Ammon's horn (tissue), 1 donor: ENCODE measurements at places on chromosomes 5 and 9.

DNA sequence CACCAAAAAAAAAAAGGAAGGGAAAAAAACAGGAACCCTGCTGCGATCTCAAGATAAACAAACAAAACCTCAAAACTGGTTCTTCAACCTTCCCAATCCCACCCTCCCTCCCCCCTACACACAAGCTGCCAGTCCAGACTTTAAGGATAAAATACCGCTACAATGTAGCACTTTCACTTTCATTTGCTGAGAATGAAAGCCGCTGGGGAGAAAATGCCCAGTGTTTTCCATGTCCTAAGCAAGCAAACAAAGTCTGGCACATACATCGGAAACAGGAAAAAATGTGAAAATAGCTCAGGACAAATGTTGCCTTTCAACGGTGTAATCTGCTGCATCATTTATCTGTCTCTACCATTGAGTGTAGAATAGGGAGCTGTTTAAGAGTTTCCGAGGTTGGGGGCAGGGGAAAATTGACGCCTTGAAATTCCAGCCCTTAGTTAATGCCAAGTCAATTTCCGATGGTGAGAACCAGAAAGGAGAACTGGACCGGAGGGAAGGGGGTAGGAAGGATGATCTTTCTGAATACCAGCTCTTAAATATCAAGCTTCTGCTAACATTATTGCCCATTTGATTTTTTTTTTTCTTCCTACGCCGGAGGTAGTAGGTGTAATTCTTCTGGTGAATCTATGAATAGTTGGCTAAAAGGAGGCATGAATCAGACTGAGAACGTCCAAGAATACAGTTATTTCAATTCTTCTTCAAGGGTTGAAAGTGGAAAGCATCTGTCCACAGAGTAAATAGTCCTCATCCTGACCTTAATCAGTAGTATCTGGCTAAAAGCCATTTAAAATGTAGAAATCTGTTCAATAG lies 1.2 kb upstream of the ADAMTS6 start:
- peak; percentile 16 for DNase-seq

GRCh38 chr9:71270554-71270953 lies 149.1 kb upstream of the TRPM3 start:
- DNase-seq: no peak

- peak; percentile 88 for DNase-seq
These were observed 32.9 kb upstream of the STXBP1 start for GRCh38 chr9:127578952-127579853.

- DNase-seq: peak; percentile 81
These were observed 62.8 kb downstream of the PFDN1 start for GRCh38 chr5:140239939-140240700.

DNA sequence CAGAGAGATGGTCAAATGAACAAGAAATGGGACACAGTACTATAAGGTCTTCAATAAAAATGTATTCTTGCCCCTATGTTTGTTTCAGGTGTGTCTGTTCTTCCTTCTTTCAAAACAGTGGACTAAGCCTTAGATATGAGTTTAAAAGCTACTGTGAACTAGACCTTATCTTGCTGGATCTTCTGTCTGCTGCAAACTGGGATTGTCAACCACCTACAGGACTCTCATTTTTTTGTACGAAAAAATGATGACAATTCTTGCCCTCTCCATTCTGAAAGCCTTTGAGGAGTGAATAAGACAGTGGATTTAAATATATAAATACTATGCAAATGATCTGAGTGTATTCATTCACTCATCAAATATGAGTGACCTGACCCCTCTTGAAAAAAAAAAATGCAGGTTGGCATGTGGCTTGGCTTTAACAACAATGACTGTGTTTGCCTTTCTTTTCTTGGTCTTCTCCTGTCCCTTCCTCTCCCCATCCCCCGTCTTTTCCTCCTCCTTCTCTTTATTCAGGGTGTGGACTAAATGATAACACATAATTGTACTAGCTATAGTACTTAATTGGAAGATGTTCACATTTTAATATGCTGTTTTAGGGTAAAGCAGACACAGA lies 235.5 kb upstream of the TRIM32 start:
- DNase-seq: no peak

DNA sequence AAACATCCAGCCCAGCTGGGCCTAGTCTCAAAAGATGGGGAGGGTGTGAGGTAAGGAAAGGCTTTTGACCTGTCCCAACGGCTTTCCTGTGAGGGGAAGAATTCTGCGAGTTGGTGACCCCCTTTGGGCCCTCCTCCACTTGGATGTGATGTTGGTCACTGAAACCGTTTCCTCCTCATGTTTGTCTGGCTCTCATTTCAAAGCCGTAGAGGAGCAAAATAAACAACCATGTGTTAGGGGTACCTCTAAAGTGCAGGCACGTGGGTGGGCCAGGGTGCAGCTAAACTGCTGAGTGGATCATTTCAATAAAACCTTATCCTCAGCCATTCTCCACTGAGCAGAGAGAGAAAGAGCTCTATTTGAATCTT lies 84.3 kb upstream of the MELK start:
- no peak for DNase-seq

- DNase-seq: no peak
These were observed 30.3 kb upstream of the IL17B start for GRCh38 chr5:149409268-149409948.

DNA sequence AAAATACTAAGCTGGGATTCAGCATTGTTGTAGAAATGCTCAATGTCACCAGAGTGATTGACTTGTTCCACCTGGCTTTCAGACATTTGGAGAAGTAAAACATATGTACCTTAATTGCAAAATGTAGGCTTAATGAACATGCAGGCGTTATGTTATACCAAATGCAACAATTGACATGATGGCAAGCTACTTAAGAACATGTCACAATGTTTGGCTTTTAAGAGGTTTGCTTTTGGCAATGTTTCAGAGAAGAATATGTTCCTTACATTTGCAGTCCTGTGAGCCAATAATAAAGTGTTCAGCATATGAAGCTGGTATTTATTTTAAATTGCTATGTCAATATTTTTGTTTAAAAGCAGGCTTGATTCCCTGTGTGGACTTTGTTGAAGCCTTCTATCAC lies 111.7 kb upstream of the NUDT12 start:
- DNase-seq: no peak

DNA sequence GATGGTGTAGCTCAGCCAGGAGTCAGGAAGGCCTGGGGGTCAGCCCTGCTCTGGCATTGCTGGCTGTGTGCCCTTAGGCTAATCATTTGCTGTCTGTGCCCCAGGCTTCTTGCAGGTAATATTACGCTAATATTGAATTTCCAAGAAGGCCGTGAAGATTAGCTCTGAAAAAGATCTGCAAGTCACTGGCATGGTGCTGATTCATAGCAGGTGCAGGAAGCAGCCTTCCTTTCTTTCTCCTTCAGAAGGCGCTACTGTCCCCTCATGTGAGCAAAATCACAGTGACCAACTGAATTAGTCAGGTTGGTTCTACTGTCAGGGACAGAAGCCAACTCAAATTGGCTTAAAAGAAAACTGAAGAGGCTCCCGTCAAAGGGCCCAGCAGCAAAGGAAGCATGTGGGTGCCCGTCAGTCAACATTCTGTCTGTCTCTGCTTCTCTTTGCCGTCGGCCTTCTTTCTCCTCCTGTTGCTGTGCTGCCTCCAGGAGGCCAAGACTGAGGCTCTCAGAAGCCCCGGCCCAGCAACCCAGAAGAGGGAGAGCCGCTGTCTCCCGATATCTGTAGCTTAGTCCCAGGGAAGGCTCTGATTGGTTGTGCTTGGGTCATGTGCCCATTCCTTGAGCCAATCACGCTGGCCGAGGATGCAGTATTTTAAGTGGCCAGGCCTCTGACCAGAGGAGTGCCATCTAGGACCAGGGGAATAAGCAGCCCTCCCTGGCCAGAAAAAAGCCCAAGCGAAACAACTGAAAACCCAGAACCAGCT lies 67.8 kb upstream of the NEURL1B start:
- no peak for DNase-seq

- DNase-seq: no peak
These were observed 75.3 kb upstream of the IL12B start for GRCh38 chr5:159405611-159406031.

- DNase-seq: no peak
These were observed 173.1 kb downstream of the KDM4C start for GRCh38 chr9:6930827-6931226.

DNA sequence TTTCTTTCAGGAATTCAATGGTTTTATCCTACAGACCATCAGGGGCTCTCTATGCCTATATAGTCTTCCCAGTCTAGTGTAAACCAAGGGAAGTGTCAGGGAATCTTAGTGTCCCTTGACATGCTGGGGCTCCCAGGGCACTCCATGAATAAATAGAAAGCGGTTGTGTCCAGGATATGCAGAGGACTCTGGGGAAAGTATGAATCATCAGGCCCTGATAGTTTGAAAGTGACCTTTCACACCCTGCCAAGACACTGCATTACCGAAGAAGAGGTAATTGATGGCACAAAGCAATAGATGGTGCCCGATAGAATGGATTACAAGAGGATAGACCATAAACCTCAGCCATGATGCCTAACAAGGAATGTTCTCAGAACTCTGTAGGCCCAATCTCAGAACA lies 163.3 kb upstream of the DAPK1 start:
- DNase-seq: no peak

DNA sequence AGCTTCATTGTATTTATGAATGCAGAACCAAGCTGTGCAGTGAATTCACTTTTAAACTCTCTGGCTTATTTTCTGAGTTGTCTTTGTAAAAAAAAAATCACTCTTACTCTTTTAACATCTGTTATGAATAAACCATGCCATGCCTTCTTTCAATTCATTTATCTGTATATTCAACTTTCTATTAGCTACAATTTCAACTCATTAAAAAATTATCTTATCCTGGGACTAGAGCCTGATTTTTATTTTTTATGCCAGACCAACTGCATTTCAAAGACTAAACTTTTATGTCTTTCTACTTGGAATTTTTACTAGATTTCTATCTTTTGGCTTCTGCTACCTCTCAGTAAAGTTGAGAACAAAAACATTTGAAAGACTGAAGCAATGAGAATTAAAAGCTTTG lies 342.7 kb downstream of the DEPDC1B start:
- DNase-seq: no peak

- no peak for DNase-seq
These were observed 68.1 kb downstream of the ARHGEF28 start for GRCh38 chr5:73694089-73694488.

DNA sequence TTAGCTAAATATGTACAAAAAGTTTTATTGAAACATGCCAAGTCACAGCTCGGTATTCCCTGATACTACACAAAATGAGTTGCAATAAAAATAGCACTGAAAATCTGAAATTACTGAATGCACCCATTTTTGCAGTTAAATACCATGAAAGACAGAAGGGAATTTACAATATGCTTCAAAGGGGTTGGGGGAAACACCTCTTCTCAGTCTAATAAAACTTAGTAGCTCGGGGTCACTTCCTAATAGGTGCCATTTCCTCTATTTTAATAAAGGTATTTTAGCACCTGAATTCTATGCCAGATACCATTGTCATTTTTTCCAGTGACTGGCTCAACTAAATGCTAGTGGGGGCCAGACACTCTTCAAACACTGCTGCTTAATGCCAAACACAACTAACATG lies 204.1 kb upstream of the MEF2C start:
- no peak for DNase-seq

DNA sequence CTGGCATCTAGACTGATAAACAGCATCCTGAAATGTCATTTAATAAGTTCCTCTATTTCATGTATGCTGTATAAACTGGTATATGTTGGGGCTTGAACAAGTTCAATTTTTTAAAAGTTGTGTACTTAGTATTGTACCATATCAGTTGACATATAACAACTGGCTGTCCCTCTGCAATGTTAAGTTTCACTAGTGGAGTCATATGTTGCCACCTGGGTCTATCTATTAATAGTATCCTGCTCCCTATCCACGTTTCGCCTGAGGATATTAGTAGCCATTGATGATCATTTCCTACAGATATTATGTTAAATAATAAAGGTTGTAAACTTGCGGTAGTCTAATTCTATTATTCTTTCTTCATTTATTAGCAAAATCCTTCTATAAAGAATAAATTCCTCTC lies 177.6 kb downstream of the RFX3 start:
- DNase-seq: no peak

DNA sequence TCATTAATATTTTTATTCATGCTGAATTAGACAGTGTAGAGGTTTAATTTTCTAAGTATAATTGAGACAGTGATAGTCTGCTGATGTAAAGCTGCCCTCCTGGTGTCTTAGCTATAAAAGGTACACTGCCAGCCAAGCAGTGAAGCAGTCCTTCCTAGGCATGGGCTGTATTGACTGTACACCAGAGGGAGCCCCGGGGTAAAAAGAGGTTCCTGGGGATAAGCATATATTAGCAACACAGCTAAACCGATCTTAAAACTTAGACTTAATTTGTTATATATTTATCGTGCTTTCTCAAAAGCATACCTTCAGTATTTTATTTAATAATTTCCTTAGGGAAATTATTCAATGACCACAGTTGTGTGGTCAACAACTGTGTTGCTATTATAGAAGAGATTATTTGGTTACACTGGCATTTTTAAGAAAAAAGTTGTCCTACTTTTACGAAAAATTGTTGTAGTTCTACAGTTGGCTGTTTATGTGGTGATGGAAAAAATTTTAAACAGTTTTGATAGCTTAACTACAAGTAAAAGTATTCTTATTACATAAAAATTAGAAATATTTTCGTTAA lies 68.8 kb downstream of the ELL2 start:
- DNase-seq: peak; percentile 40

GRCh38 chr5:86546582-86546981 lies 71.2 kb upstream of the COX7C start:
- no peak for DNase-seq

GRCh38 chr5:137598399-137598798 lies 99.3 kb upstream of the SPOCK1 start:
- DNase-seq: peak; percentile 39
